ENCODE measurements at places on chromosomes 12 and 14. TPM values are rescaled to one million over a fixed set of nuclear protein-coding genes. Genes with fewer than 3 reads are reported as not detected.

Gene KSR2
- total RNA-seq: 0.10 TPM

Gene RNF212B
- total RNA-seq: not detected

Gene CBX5
- total RNA-seq: 47.6 TPM

Gene FAM181A
- not detected for total RNA-seq

Gene CALCOCO1
- total RNA-seq: 110 TPM

Gene COX6A1
- total RNA-seq: 242 TPM

Gene CLEC6A
- not detected for total RNA-seq
